Pancreas (tissue), 10 donors: ENCODE measurements at places on chromosomes 6 and 20.

DNA sequence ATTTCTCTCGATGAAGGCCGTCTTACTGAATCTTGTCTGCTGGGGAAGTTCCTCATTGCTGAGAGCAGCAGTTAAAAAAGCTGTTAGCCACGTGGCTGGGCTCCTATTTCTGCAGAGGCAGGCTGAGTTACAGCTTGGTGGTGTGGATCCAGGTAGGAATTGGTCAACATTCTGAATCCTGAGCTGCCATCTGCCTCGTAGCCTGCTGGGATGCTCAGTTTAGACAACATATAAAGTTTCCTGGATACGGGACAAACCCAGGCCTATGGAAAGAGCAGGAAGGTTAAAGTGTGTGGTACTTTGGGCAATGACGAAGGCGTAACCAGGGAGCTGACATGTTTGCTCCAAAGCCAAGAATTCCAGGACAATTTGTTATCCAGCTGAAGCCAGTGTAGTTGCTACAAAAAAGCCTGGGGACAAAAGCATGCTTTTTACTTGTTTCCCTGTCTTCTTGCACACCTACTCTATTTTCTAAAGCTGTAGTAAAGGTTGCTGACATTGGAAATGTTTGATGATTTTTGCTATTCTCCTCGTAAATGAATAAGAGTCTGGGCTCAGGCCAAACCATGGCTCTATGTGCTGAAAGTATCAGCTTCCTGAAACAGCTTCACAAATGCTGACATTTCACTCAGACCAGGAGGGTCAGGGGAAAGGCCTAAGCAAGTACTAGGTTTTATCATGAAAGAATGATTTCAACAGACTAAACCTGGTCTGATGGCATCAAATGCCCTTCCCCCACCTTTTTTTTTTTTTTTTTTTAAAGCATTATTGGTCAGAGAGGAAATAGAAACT is 12.4 kb upstream of the MYLK2 start:
- no peak overlapping the region for H3K27ac ChIP-seq
- H3K27me3 ChIP-seq, result no peaks in the 10 kb centered on the region
- DNase-seq, result no peak
- H3K36me3 ChIP-seq, result no peaks in the 10 kb centered on the region
- H3K4me3 ChIP-seq, result no peak overlapping the region

- no peak overlapping the region for H3K27ac ChIP-seq
- no peaks in the 10 kb centered on the region for H3K4me1 ChIP-seq
- DNase-seq, result no peak
- H3K27me3 ChIP-seq, result no peaks in the 10 kb centered on the region
- no peaks in the 10 kb centered on the region for H3K36me3 ChIP-seq
- H3K4me3 ChIP-seq, result no peak overlapping the region
Measured at GRCh38 chr20:25150016-25150415, 45.5 kb upstream of the ENTPD6 start.

DNA sequence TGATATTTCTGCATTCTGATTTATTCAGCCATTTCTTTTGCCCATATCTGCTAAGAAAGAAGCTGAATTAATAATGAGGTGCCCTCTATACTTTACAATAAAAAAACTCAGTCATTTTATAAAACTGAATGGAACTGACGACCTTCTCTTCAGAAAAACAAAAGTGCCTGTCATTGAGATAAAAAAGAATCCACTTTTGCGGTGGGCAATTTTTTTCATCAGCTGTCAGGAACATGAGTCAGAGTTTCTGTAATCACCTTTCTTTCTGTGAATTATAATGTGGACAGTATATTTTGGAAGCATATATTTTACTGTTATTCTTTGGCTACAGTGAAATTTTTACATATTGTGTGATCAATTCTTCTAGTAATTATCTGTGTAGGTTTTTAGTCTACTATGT is 33.4 kb downstream of the IL20RA start:
- no peaks in the 10 kb centered on the region for H3K4me1 ChIP-seq
- no peak overlapping the region for H3K27ac ChIP-seq
- DNase-seq, result no peak

DNA sequence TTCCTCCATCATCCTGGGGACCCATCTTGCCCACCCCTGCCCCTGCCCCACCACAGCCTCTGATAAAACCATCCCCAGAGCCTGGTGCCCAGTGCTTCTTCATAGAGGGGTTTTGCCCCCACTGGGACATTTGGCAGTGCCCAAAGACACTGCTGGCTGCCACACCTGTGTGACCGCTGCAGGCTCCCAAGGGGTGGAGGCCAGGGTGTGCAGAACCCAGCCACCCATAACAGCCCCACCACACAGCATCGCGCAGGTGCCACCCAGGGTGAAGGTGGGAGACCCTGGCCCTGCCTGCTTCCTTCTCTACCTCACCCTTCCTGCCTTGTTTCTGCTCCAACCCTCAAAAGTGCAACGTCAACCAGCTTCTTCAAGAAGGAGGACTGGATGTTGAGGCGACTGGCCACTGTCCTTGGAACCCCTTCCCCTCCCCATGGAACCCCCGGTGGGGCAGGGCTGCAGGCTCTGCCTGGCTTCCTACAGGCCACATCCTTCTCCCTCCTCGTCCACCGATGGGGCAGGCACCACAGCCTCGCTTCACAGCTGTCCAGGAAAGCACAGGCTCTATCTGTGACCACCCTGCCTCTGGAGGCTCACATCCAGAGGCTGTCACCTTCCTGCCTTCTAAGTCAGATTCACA is 79.2 kb upstream of the MPC1 start:
- DNase-seq, result no peak
- no peak overlapping the region for H3K27ac ChIP-seq
- H3K4me3 ChIP-seq, result no peak overlapping the region
- H3K36me3 ChIP-seq, result no peaks in the 10 kb centered on the region

- no peaks in the 10 kb centered on the region for H3K36me3 ChIP-seq
- H3K4me3 ChIP-seq, result no peak overlapping the region
- no peaks in the 10 kb centered on the region for H3K4me1 ChIP-seq
- no peaks in the 10 kb centered on the region for H3K27me3 ChIP-seq
Measured at GRCh38 chr6:11179419-11180202, 52.9 kb downstream of the NEDD9 start.
